ENCODE measurements at places on chromosomes 11 and 22.

- DNase-seq: no peak
These were observed 51.6 kb upstream of the SYN3 start for GRCh38 chr22:33109514-33110430.

GRCh38 chr11:8087185-8087584, 6.2 kb downstream of the TUB start:
- no peak for DNase-seq

DNA sequence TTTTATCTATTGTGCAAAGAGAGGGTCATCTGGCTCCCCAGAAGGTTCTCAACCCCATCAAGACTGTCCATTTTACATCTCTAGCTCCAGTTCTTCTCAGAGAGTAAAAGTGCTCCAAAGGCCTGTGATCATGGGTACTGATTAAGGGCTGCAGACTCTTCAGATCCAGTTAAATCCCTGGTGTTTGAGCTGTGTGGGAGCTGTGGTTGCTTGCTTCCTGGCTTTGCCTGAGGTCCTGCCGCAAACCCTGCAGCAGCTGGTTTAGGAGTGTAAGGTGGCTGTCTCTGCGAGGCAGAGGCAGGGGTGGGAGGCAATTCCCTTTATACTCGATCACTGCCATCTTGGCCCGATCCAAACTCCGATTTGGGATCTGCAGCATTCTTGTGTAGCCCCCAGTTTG, 1.2 kb downstream of the MRPL17 start:
- no peak for DNase-seq

GRCh38 chr11:76787271-76787670, 4.1 kb downstream of the TSKU start:
- DNase-seq: no peak

DNA sequence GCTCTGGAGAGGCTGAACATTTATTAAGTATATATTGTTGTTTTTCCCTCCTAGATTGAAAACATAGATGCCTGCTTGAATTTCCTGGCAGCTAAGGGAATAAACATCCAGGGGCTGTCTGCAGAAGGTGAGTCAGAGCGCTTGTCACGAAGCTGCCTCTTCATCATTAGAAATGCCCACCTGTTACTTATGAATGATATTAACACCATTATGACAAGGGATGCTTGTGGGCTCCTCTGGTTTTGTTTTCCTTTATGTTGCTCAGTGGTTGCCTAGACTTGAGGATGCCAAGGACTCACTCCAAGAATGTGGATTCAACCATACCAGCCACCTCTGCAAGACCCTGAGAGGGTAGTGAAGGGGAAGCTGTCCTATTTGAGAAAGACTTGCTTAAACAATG, 156.2 kb downstream of the NAV2 start:
- DNase-seq: no peak

DNA sequence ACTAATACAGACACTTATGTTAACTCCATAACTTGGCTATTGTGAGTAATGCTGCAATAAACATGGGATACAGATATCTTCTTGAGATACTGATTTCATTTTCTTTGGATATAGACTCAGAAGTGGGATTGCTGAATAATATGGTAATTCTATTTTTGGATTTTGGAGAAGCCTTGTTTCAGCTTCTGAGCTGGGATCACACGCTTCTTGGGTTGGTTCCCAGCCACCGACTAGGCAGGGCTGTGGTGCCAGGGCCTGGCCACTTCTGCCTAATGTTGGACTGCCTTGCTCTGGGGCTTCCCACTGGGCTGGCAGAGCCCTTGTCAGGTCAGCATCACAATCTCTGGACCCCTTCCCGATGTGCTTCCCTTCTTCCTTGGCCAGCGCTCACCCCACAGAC, 14.0 kb upstream of the MCHR1 start:
- no peak for DNase-seq

DNA sequence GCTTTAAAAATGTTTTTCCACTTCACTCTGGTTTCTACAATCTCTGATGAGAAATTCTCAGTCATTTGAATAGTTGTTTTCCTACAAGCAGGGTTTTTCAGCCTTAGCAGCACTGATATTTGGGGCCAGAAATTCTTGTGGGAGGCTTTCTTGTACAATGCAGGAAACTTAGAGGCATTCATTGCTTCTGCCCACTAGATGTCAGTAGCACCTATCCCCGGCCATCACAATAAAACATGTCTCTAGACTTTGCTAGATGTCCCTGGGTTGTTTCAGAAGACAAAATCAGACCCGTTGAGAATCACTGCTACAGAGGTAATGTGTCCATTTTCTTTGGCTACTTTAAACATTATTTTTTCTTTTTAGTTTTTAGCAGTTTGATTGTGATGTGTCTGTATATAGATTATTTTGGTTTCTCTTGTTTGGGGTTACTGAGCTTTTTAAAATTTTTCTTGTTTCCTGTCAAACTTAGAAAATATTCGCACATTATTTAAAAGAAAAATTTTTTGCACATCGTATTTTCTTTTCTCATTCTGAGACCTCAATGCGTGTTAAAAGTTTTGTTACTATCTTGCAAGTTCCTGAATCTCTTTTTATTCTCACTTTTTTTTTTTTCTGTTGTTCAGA, 60.8 kb upstream of the CCDC179 start:
- no peak for DNase-seq

GRCh38 chr11:19873730-19874129, 161.1 kb downstream of the NAV2 start:
- DNase-seq: no peak
